Right lobe of liver (tissue), 6 donors: ENCODE measurements at places on chromosomes 1 and 21. TPM values are rescaled to one million over a fixed set of nuclear protein-coding genes. Genes with fewer than 3 reads are reported as not detected.

Gene DNAJC8
- 27.3 TPM for total RNA-seq

Gene TAL1
- total RNA-seq: 0.43 TPM

Gene AIM2
- not detected for total RNA-seq

Gene CHI3L1
- total RNA-seq: 2.8 TPM

Gene IFNAR1
- 31.6 TPM for total RNA-seq
